H4 (cell line): ENCODE measurements at places on chromosomes 7 and 10. TPM values are rescaled to one million over a fixed set of nuclear protein-coding genes. Genes with fewer than 3 reads are reported as not detected.

Gene IL6
- total RNA-seq: 5.1 and 6.7 TPM in 2 replicates

Gene GARIN1A
- total RNA-seq: 0.06 TPM in 1 of 2 replicates, not detected in the other

Gene CPXM2
- total RNA-seq: not detected in 2 replicates

DNA sequence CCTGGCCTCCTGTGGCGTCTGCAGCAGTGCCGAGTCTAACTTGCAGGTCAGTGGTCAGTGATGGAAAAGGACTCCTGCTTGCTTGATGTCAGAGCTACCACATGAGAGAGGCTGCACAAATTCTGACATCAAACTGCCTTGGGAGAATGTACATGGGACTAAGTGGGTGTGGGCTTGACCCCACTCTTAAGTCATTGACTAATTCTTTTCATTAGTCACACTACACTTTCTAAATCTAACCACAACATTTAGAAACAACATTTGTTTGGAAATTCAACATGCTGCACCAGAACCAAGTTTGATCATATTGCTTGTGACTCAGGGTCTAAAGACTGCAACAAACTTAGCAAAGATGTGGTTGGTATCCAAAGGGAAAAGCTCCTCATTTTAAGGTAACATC lies 24.4 kb upstream of the CDC14C start:
- DNase-seq: peak; percentile 86

DNA sequence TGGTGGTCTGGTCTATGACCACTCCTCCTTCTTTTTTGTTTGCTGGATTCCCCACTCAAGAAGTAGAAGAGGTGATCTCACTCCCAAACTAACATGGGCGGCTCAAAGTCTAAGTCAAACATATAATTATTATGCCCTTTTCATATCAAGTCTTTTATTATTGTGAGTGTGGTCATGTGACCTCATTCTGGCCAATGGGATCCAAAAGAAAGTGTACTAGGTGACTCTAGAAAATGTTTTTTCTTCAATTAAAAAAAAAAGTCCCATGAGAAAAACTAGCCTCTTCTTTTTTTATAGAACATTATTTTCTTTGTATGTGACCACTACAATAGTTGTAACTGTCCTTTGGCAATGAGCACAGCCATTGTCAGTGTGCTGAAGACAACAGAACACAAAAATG lies 772.7 kb downstream of the KCNMA1 start:
- no peak for DNase-seq

- DNase-seq: no peak
Measured at GRCh38 chr7:25789701-25790640, 362.0 kb upstream of the NFE2L3 start.

- DNase-seq: no peak
Measured at GRCh38 chr7:85659364-85659763, 472.5 kb upstream of the SEMA3D start.

DNA sequence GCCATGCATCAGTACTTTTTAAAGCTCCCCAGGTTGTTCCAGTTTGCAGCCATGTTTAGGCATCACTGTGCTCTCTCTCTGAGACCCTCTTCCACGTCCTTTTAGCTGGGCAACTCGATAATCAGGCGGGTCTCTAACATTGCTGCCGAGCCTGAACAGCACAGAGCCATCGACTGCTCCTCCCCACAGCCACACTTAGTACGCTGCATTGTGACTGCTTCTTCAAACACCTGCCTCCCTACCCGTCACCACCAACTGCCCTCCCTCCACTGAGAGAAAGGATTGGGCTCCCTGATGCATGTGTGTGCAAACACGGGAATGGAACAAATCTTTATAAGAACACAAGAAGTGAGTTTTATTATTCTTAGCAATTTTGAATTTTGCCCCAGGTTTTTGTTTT lies 11.4 kb upstream of the TACR2 start:
- DNase-seq: no peak

GRCh38 chr10:47336387-47337134 lies 11.6 kb upstream of the RBP3 start:
- no peak for DNase-seq

DNA sequence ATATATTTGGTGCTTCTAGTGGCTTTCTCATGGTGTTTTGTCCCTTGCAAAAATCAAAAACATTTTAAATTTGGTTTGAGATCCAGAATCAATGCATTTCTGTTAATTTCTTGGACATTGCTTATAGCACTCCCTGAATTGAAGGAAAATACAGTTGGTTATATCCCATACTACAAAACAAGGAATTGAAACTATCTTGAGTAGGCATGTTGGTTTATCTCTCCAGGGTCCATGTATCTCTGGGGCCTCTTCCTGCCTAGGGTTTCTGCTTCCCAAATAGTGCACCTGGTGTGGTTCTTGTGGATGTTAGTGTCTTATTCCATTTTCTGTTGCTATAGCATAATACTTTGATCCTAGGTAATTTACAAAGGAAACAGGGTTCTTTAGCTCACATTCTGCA lies 212.4 kb downstream of the CAMK1D start:
- DNase-seq: no peak

DNA sequence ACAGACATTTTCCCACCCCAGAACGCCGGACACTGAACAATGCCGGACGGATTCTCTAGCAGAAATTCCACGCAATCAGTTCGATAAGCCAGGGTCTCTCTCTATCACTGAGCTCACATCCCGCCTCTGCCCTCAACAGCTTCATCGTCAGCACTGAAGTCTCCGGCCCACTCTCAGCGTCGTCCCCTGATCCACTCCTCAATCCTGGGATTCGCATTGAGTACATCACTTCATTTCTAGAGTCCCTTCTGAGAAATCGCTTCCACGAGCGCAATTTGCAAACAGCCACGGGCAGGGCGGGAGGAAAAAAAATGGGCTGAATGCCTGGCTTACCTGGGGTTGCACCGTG lies 365 bp downstream of the YME1L1 start:
- DNase-seq: peak; percentile 3
